ENCODE measurements at places on chromosomes 1 and 21. TPM values are rescaled to one million over a fixed set of nuclear protein-coding genes. Genes with fewer than 3 reads are reported as not detected.

KCNK2 gene
- 2.8 TPM for total RNA-seq

DNA sequence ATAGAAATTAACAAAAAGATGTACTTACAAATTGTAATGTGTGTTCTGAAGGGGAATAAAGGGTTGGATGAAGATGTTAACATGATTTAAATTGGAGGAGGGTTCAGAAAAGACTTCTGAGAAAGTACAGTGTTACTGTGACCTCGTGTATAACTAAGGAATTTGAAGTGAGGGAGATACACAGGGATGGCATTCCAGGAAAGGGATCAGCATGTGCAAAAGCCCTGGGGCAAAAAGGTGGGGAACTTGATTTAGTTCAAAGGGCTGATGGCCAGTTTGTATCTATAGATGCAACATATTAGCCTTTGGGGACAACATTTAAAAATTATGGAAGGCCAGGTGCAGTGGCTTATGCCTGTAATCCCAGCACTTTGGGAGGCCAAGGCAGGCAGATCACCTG lies 33.3 kb upstream of the DEGS1 start:
- DNase-seq = no peak

- DNase-seq = peak; percentile 72
Observed at GRCh38 chr21:43864313-43864961, 586 bp upstream of the AGPAT3 start.

DISC1 gene
- 2.8 TPM for total RNA-seq
